ENCODE measurements at places on chromosomes 16 and 17.

- DNase-seq, result no peak
Observed at GRCh38 chr17:47162013-47162622, 27.0 kb downstream of the CDC27 start.

- no peak for DNase-seq
Observed at GRCh38 chr16:2087748-2088631, 40.2 kb downstream of the TSC2 start.

GRCh38 chr17:20999841-21000532, 42.8 kb downstream of the USP22 start:
- DNase-seq, result no peak

DNA sequence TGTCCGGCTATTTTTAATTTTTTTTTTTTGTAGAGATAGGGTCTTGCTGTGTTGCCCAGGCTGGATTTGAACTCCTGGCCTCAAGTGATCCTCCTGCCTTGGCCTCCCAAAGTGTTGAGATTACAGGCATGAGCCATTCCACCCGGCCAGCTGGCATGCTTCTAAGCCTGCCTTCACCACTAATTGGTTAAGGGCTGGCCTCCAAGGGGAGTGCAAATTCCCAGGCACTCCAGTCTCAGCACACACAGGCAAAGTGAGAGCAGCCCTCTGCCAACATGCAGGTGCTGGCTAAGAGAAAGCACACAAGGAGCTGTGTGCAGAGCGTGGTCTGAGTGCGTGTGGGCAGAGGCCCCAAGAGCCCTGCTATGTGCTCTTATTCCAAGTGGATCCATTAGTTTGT, 149.8 kb upstream of the HS3ST2 start:
- no peak for DNase-seq

DNA sequence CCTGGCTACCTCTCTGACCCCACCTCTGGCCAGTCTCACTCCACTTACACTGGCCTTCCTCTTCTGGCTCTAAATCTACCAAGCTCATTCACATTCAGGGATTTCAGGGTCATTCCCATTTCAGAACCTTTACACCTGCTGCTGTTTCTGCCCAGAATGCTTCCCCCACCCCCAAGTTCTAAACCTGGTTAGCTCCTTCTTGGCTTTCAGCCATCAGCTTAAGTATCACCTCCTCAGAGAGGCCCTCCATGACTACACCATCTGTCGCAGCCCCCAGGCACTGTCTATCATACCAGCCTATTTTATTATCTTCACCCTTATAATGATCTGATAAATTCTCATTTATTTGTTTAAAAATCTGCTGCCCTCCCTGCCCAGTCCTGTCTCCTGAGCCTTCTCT, 23.3 kb upstream of the NGFR start:
- DNase-seq, result no peak

DNA sequence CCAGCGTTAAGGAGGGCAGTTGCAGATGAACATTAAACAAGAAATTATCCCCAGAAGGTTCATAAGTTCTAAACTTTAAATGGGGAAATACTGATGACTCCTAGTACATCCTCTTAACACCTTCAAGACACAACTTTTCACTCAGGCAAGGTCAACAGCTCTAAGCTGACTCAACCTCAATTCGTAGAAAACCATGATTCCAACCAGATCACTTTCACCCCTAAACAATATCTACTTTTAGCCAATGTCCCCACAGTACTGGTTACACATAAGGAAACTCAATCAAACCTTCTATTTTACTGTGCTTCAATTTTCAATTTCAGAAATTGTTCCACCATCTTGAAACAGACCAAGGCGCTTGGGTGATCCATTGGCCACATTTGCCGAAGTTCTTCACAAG, 2.3 kb downstream of the CDYL2 start:
- no peak for DNase-seq

DNA sequence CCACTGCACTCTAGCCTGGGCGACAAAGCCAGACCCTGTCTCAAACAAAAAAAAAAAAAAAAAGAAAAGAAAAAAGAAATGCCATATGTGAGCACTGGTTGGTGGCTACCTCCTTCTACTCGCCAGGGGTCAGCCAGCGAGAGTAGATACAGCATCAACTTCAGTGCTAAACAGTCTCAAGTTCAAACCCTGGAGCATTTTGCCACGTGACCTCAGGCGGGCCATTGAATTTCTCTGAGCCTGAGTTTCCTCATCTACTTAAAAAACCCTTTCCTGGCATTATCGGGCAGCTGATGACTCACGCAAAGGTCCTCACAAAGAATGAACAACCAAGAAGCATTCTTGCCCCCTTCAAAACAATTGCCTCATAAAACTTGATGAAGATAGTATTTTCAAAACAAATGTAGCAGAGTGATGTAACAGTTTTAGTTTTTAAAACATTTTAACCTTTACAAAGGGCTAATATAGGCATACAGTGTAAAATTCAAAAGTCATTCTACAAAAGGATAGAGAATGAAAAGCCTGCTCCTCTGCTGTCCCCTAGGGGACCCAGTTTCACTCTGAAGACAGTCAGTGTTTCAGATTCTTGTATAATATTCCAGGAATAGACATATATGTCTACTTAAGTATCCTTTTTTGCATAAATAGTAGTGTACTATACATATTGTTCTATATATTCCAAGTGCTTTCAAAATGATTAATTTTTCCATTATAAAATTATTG, 28.4 kb downstream of the DNAH2 start:
- no peak for DNase-seq

GRCh38 chr16:48000622-48001021, 155.2 kb downstream of the ABCC12 start:
- DNase-seq, result no peak

DNA sequence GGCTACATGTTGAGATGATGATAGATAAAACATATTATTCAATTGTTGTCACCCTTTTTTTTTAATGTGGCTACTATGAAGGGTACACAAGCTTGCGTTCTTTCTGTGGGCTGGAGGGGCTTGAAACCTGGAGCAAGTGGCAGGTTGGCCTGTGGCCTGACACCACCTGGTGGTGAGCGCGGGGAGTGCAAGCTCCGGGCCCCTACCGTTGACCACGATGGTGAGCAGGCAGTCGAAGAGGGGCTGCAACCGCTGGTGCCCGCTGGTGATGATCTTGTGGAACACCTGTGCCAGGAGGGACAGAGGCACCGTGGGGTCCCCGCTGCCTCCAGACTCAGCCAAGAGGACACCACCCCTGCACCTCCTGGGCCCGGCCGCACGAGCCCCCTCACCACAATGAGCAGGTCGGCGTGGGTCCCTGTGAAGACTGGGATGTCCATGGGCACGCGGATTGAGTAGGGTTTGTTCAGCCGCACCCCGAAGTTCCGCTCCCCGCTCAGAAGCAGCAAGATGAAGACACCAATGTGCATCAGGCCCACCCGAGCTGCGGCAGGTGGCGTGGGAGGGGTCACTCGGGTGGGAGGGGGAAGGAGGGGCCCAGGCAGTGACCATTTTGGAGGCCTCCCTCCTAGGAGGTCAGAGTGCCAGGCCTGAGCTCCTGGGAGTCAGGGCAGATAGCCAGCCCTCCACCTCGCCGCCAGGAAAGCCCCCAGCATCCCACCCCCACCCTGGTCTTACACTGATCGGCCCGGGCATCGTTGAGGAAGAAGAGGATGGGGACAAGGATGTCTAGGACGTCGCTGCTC, 14.4 kb downstream of the HID1 start:
- DNase-seq, result peak; percentile 85
